COR-L47 (cell line): ENCODE measurements at places on chromosomes 7 and 10.

- no peak for DNase-seq
Measured at GRCh38 chr7:128129224-128129864, 98.1 kb upstream of the LRRC4 start.

DNA sequence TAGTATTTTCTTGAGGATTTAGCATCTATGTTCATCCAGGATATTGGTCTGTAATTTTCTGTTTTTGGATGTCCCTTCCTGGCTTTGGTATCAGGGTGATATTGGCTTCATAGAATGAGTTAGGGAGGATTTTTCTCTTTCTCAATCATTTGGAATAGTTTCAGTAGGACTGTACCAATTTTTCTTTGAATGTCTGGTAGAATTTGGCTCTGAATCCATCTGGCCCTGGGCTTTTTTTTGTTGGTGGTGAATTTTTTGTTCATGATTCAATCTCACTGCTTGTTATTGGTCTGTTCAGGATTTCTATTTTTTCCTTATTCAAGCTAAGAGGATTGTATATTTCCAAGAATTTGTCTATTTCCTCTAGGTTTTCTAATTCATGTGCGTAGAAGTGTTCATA lies 192.7 kb downstream of the KIF20B start:
- no peak for DNase-seq

DNA sequence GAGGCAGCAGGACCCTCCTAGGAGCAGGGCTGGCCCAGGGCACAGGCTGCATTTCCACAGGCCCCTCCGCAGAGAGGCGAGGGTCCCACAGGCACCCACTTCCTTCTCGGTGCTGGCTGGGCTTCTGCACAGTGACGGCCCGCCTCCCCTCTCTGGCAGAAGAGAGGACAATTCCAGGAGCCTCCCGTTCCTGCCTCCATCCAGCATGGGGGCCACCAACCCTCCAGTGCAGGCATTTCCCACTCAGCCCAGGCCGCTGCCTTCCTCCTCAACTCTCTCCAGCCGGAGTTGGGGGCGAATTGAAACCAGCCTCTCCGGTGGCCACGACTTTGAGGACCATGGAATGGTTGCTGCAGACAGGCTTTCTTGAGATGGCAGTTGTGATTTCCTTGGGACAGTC lies 125.0 kb upstream of the PPP2R2D start:
- no peak for DNase-seq

DNA sequence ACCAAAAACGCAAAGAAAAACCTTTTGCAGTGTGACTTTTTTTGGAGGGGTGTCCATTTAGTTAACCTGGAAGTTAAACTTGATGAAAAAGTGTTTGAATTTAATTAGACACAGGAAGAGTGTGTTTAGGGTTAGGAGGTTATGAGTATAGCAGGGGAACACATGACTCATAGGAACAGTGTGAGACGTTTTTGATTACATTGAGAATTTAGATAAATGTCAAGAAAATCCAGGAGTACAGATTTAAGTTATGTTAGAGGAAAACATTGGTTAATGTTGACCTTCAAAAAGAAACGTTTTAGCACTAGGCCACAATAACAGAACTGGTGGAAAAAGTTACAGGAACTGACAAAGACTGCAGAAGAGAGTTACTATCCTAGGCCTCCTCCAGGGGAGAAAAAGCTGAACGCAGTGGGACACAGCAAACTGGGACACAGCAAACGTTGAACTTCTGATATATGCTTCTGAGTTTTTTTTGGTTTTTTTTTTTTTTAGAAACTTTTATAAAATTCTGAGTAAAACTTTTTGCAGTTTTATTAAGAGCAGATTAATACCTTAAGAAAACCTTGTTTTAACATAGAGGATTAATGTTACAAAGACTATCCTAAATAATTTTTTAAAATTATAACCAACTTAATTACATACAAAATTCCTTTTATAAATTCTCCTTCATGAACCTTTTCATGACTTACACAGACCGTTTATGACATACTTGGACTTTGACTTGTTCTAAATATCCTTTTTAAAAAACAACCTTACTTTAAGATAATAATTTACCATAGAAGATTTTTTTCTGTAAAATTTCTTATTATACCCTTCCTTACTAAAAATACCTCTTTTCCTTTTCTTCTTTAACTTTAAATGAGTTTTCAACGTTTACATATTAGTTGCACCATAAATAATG lies 22.2 kb downstream of the LANCL2 start:
- no peak for DNase-seq

DNA sequence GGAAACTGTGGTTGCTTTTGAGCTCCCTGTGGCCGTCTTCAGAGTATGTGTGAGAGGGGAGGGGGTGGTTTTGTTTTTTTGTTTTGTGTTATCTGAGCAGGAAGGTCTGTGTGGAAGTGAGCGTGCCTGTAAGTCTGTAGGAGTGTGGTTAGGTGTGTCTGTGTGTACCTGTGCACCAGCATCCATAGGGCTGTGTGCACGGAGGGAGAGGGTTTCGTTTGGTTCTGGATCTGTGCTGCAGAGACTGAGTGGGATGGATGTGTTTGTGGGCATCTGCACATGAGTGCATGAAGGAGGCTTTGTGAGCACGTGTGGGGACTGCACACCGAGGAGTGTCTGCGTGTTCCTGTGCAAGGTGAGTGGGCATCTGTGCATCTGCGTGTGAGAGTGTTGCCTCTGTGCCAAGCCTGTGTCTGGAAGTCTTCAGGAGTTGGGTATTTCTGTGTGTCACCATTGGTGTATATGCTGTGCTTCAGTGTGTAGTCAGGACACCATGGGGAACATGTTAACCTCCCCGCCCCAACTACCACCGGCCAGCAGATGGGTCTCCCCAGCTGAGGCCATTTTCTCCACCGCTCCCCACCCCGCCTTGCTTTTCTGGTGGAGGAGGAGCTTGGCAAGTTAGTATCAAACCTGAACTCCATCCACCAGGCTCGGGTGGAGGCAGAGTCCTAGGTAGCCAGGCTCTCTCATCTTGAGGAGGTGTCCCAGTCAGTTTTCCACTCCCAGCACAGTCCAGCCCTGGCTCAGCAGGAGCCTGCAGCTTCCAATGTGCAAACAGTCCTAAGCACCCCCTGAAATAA lies 7.1 kb upstream of the TLX1 start:
- DNase-seq, result no peak

DNA sequence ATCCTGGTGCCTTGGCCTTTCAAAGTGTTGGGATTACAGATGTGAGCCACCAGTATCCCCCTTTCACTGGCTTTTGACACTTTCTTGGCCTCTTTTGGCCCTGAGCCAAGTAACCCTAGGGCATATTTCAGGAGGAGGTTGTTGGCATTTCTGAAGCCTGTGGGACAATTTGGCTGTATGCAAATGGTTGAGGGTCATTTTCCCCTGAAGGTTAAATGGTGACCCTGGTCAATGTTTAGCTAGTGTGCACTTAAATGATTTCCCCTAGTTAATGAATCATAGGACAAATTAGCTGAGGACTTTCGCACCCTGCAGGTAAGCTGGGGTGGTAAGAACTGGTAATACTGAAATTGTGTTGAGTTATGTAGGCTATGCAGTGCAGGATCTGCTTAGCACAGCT lies 660.5 kb downstream of the LRMDA start:
- DNase-seq, result no peak

GRCh38 chr10:112826018-112826697 lies 123.9 kb upstream of the TCF7L2 start:
- DNase-seq, result no peak

- no peak for DNase-seq
Measured at GRCh38 chr7:116439841-116440549, 59.5 kb upstream of the CAV2 start.

- DNase-seq, result no peak
Measured at GRCh38 chr10:77664696-77665095, 27.1 kb upstream of the KCNMA1 start.

- DNase-seq, result no peak
Measured at GRCh38 chr10:105807935-105808587, 1167.0 kb downstream of the SORCS3 start.

DNA sequence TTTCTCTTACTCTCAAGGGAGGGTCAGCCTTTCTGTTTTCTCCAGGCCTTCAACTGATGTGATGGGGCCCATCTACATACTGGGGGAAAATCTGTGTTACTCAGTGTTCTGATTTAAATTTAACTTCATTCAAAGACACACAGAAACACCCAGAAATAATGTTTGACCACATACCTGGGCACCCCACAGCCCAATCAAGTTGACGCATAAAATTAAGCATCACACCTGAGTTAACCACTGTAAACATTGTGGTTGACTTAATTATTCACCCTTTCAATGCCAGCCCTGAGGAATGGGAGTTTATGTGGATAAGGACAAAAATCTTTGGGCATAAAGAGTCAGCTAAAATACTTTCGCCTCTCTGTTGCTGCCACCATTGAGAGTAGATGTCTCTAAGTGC lies 10.0 kb upstream of the CHN2 start:
- DNase-seq, result no peak

GRCh38 chr7:53315981-53316380 lies 280.5 kb downstream of the POM121L12 start:
- no peak for DNase-seq

DNA sequence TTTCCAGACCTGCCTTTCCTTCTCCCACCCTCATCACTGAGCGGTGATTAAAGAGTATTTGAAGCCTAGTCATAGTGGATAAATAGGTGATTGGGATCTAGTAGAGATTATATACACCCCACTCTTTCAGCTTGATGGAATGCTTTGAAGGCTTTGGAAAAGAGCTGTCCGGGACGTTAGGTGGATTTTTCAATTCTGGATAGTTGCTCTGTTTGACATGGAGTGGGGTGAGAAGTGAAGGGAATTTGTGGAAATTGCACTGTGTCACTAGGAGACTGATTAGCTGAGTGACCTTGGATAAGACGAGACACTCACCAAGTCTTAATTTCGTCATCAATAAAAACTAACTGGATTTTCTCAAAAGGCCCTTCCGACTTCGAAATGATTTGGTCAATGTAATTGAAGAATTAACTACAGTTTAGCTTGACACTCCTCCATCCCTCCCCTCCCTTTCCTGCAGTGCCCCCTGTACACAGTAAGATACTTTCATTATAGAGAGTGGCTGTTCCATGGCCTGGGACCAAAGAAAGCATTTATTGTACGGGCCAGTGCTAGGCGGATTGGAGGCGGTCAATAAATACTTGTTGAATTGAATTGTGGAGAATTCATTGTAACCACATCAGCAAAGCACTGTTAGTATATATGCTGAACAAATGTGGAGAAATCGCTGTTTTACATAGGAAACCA lies 962 bp downstream of the ZKSCAN1 start:
- no peak for DNase-seq

GRCh38 chr10:63614371-63614891 lies 93.2 kb downstream of the REEP3 start:
- DNase-seq, result no peak

GRCh38 chr10:11962176-11962575 lies 80.4 kb downstream of the UPF2 start:
- DNase-seq, result no peak

DNA sequence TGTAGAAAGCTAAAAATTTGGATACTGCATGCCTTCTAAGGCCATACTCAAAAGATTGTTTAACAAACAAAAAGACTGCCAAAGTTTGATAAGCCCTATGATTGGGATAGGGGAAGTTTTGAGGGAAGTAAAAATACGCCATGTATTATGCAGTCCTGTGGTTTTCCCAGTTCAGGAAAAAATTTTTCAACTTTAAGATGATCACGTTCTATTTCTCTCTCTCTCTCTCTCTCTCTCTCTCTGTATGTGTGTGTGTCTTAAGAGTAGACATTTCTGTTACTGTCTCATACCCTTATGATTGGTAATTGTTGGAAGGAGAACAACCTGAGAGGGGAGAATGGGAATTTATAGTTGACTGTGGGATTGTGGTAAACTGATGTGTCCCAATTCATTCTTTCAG lies 69.1 kb upstream of the CYP26C1 start:
- DNase-seq, result no peak

- no peak for DNase-seq
Measured at GRCh38 chr10:13483951-13484350, 44.9 kb downstream of the BEND7 start.

GRCh38 chr7:48250441-48250951 lies 79.2 kb downstream of the ABCA13 start:
- no peak for DNase-seq

DNA sequence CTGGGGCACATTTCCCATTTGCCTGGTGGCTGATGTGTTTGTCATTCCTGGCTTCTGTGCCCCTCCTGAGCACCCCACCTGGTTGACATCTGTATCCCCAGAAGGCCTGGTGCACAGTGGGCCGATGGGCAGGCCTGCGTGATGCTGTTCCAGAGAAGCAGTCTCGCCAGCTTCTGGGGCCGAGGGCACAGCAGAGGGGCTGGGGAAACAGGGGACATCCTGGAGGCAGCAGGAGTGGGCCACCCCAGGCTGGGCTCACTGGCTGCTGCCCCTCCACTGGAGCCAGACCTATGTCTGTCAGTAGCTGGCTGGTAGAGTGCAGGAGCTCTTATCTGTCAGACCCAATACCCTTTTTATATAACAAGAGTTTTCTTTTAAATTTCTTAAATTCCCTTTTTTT lies 896 bp upstream of the MYL7 start:
- no peak for DNase-seq
